ENCODE measurements at places on chromosomes 11 and 22.

GRCh38 chr11:106670069-106670468 is 348.2 kb downstream of the GUCY1A2 start:
- no peak for DNase-seq

- no peak for DNase-seq
Measured at GRCh38 chr11:121337740-121338272, 45.2 kb downstream of the SC5D start.

DNA sequence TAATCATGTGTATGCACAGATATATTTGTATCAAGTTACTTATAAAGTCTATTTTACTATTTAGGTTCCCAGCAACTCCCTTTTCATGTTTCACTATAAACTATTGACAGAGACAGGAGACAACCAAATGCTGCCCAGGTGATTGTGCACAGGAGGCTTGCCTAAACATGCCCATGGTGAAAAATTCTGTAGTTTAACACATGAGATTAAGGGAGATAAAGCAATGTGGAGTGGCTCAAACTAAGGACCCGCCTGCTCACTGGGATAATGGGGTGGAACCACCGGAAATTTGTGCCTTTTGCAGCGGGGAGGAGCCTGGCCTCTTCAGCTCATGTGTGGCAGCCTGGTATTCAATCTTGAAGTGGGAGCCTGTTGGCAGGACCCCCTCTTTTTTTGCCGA is 459.5 kb upstream of the CNTN5 start:
- no peak for DNase-seq

GRCh38 chr11:326592-326841 is 5.9 kb upstream of the IFITM3 start:
- DNase-seq = no peak

GRCh38 chr22:47294222-47294532 is 531.7 kb downstream of the TBC1D22A start:
- DNase-seq = peak; percentile 14

DNA sequence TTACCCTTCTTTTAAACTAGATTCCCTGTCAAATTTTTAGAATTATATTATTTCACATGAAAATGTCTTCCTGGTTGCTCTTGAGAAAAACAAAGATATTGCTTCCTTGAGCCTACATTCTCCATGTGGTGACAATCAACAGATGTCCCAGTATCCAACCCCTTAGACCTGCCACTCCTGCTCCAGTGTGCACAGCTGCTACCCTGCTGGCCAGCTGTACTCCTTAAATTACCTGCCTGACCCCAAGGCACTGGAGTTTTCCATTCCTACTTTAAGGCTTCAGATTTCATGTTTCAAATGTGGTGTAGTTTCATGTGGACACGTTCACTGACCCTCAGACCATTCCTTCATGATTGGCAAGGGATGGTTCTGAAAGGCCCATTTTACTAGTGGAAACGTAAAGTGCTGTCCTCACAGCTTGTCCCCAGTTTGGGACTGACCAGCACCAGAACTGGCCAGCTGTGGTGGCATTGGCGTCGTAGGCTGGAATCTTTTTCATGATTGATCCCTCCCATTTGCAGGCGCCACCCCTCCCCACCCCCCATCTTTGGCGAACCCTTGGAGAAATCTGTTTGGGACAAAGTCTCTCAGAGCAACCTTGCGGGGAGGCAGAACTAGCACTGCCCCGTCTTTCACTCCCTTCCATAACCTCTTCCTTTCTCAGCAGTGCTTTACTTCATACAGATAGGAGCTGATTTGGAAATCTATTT is 123.5 kb downstream of the DBX1 start:
- DNase-seq = no peak

GRCh38 chr11:67045314-67045713 is 11.3 kb upstream of the RHOD start:
- peak; percentile 66 for DNase-seq

DNA sequence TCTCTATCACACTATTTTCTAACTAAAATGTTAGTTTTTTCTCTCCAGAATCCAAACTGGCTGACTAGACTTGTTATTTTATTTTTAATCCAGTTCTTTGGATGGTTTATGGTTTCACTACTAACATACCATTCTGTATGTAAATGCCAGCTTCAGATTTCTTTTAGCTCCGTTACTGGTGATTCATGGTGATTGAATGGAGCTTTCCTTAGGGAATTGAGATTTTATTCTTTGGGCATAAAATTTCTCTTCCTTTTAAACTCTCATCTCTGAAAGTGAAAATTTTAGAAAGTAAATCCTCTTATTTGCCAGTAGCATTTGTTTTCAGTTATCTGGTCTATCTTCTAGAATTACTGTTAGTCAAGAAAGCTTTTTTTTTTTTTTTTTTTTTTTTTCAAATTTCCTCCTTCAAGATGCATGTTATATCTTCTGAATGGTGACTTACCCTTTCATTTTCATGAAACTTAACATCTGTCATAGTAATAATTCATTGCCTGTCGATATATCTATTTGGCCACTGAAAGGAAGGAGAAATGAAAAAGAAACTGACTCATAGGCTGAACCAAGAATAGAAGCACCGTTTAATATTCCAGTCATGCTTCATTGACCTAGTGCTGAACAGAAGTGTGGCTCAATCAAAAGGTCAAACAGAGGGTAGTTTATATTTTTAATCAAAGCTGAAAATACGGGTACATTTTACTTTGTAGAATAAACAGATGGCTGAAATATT is 6.4 kb downstream of the ENDOD1 start:
- DNase-seq = peak; percentile 71

- DNase-seq = no peak
Measured at GRCh38 chr11:70595452-70595851, 197.1 kb downstream of the CTTN start.

GRCh38 chr11:132423266-132423665 is 1052.9 kb downstream of the NTM start:
- DNase-seq = no peak

DNA sequence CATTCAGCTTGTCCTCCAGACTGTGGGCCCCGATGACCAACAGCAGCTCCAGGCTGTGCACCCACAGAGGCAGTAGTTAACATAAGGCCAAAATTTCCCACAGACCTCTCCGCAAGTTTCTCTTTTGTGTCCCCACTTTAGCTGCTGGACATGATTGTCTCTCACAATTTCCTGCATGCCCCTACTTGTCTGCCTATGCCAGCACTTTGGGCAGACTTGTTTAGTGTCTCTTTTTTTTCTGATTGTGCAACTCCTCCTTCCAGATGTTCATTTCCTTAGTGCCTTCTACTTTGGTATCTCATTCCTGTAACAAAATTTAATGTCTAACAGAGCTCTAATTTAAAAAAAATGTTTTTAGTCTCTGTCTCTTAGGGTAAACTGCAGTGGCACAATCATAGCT is 23.8 kb upstream of the SCN3B start:
- DNase-seq = no peak

DNA sequence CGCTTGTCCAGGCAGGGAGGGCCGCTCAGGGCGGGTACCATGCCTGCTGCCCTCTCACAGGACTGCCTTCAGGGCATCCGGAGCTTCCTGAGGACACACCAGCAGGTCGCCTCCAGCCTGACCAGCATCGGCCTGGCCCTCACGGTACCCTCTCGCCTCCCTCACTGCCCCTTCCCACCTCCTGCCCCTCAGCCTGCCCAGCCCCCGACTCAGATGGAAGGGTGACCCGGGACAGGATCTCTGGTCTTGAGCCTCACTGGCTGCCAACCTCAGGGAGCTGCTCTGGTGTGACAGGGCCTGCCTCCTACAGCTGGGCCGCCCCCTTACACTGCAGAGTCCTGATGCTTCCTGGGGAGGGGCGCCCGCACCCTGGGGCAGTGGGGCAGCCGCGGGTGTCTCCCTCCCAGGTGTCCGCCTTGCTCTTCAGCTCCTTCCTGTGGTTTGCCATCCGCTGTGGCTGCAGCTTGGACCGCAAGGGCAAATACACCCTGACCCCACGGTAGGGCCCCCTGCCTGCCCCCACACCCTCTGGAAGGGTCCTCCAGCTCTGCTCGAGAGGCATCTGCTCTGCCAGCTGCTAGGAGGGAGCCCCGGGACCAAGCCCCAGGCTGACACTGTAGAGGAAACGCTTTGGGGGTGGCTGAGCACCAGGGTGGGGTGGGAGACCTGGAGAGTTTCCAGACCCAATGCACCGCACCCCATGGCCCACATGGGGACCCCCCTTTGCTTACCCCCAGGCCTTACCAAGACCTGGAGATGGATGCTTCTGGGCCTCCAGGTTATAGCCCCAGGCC is 14.6 kb downstream of the TSPAN32 start:
- DNase-seq = no peak

DNA sequence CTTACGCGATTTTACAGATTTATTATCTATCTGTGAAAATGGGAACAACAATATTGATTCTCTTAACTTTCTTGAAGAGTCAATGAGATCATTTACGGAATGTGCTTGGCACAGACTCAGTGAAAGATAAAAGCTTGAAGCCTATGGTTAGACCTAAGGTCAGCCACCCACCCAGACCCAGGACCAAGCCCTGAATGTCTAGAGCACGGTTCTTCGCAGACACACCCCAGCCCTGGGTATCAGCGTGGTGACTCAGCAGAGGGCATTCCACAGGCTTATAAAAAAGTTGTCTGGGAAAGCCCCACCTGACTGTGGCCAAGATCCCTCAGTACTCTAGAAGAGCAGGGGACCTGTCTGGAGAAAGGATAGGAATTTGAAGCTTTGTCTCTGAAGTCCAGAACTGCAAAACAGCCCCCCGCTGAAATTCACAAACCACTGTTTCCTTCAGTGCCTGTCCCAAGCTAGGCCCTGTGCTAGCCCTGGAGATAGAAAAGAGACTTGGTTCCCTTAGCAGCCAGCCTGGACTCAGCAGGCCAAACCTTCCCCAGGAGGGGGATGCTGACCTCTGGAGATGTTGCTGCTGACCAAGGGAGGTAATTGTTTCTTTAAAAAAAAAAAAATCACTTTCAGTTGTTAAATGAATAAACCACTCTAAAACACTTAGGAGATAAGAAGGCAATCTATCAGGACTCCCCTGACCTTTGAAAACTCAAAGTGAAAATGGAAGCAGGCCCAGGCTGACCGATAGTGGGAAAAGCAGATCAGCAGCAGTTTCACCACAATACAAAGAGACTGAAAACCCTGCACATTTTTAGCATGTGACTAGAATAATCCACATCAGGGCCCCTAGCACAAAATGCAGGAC is 114.0 kb downstream of the ABTB2 start:
- peak; percentile 95 for DNase-seq

DNA sequence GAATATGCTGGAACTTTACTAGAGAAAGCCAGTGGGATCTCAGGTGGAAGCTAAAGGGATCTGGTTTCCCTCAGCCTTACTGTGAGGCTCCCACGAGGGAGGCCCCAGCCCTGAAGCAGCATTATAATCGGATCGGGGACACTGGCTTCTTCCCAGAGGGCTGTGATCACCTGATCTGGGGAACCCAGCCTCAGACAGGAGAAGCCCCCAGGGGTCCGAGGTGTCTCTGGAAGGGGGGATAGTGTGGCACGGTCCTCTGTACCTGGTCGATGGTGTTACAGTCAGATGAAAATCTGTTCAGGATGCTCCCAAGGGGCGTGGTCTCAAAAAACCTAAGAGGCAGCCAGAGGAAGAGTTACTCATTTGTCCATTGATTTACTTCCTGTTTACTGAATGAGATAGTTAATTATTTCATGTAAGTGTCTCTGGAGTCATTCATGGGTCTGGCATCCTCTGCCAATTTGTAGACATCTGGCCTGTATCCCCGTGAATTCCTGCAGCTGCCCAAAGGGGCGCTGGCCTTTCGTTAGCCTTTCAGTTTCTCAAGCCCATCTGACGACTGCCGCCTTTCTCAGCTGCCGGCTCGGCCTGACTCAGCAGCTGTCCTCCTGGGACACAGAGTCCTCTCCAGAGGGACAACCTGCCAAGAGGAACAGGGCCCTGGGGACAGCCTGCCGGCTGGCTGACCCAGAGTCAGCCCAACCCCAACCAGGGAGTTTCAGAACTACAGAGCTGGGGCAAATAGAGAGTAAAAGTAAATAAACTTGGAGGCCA is 17.0 kb upstream of the KCNJ11 start:
- peak; percentile 76 for DNase-seq

- DNase-seq = no peak
Measured at GRCh38 chr11:12275818-12276217, 101.6 kb upstream of the PARVA start.

- no peak for DNase-seq
Measured at GRCh38 chr11:105220121-105220520, 80.6 kb upstream of the CARD18 start.

DNA sequence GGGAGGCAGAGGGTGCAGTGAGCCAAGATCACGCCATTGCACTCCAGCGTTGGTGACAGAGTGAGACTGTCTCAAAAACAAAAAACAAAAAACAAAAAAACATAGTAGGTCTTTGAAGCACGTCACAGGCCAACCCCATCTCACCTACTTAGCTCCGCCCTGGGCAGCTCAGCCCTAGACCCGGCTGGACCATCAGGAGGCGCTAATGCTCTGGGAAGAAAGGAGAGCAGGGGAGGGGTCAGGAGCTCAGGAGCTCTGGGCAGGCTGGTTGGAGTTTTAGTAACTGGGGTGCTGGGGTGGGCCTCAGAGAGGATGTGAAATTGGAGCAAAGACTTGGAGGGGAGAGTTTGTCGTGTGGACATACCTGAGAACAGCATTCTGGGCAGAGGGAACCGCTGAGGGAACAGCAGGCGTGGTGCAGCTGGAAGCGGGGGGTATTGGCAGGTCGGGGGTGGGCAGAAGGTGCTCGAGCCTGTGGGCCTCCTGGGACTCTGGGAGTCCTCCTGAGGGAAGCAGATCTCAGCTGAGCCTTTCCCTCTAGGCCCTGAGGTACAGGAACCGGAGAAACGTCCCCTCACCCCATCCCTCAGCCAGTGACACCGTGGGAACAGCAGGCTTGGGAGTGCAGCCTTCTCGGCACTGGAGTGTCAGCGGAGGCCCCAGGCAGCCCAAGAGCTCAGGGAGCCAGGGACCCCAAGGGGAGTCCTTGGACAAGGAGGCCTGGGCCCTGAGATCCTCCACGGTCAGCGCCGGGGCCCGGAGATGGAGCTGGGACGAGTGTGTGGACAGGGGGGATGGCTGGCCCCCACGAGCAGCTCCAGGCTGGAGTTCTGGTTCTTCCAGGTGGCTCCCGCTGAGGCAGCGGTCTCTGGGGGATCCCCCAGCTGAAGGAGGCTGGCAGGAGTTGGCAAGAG is 2.2 kb upstream of the RPS6KA4 start:
- peak; percentile 48 for DNase-seq

DNA sequence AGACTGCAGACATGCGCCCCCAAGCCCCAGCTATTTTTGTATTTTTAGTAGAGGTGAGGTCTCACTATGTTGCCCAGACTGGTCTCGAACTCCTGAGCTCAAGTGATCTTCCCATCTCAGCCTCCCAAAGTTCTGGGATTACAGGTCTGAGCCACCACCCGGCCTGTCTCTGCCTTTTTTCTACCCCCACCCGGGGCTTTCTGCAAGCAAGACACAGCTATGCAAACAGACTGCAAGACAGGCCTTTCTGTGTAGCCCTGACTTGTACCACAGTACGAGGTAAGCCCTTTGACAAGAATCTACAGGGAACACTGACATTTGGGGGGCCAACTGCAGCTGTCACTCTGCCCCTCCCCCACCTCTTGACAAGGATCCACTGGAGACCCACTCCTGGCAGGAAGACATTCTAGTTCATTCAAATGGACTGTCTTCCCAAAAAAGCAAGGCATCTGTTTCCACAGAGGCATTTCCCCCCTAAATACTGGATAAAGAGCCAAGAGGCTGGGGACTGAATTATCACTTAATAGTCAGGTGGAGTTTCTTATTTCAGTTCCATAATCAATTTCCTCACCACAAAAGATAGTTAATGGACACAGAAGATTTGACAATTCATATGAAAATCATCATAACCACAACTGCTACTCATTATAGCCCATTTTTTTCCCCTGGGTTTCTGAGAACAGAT is 118.2 kb downstream of the ABTB2 start:
- DNase-seq = no peak

GRCh38 chr11:74370123-74370522 is 28.1 kb downstream of the PGM2L1 start:
- no peak for DNase-seq
